ENCODE measurements at places on chromosomes 16 and 17.
A peak's percentile ranks its signal among the peaks of the same experiment; 100 is the strongest.

GRCh38 chr16:79805621-79806020, 205.1 kb upstream of the MAF start:
- DNase-seq = no peak

DNA sequence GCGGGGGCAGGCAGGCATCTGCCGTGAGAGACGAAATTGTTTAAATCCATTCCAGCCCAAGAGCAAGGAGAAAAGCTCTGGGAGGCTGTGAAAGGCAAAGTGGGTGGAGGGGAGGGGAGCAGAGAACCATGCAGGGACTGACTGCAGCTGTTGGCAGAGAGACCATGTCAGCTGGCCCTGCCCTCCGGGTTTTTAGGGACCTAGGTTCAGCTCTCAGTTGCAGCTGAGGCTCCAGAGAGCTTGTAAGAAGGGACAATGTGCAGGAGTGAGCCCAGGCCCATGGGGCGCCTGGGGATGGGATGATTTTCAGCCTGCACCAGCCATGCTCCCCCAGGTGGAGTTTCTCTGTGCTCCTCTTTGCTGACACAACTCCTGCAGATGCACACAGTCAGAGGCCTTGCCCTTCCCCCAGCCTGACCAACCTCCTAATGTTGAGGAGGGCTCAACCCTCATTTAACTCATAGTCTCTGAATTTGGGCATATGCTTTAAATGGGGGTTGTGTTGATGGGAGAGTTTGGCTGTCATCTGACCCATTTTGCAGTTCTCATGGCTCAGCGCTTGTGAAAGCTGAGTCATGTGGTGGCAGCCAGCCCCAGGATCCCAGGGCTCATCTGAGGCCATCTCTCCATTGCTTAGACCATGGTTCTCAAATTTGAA, 70.9 kb downstream of the PLXDC1 start:
- DNase-seq = peak; percentile 86

DNA sequence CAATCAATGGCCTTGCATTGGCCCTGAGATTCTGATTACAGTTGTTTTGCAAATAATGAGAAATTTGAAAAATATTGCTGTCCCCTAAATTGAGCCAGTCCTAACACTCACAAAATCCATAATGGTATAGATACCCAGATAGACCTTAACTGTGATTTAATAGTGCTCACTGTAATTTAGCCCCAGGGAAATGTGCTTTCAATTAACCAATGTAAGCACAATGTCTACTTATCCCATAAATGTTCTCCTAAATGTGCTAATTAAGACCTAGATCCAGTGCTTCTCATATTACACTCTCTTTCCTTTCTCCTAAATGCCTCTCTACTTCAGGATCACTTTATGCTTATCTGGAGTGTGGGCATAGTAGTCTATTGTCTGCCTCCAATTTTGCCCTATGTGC, 417.8 kb upstream of the CCL2 start:
- DNase-seq = no peak

GRCh38 chr17:73911726-73912372, 267.6 kb upstream of the SDK2 start:
- DNase-seq = no peak

GRCh38 chr16:28924399-28924761, 658 bp downstream of the RABEP2 start:
- no peak for DNase-seq

DNA sequence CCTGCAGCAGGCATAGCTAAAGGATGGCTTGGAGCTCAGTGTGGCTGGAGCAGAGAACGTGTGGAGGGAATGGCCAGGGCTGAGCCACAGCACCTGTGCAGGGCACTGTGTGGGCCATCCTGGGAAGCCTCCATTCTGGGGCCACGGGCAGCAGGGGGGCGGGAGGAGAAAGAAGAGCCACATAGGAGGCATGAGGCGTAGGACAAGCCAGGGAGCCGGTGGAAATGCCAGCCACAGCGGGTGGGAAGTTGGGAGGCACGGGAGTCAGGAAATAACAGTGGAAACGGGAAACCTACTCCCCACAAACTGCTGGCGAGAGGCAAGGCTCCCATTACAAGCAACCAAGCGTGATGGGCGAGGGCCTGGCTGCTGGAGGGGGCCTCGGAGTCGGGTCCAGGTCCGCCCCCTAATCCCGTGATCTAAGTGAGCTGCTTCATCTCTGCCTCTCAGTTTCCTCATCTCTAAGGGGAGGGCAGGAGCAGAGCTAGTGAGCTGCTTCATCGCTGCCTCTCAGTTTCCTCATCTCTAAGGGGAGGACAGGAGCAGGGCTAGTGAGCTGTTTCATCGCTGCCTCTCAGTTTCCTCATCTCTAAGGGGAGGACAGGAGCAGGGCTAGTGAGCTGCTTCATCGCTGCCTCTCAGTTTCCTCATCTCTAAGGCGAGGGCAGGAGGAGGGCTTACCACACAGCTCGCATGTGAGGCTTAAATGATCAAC, 104.9 kb downstream of the ADCY9 start:
- no peak for DNase-seq

DNA sequence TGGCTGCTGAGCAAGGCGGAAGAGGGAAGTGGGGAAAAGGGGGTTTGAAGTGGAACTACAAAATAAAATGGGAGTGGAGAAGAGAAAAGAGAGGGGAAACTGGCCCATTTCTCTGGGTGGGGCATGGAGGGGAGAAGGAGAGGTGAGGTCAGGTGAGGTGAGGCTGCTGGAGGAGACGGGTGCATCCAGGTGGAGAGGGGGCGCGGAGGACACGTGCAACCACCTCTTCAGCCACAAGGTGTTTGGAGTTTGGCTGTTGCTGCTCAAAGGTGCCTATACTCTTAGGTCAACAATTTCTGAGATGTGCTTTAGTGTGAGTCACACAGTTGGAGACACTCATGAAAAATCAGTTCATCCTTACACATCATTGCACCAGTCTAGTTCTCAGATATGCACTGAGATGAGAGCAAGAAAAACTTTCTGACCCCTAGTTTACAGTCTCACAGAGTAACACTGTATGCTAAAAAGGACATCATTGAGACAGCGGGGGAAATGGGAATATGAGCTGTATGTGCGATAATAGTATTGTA, 4.8 kb downstream of the SLC6A4 start:
- DNase-seq = peak; percentile 54

DNA sequence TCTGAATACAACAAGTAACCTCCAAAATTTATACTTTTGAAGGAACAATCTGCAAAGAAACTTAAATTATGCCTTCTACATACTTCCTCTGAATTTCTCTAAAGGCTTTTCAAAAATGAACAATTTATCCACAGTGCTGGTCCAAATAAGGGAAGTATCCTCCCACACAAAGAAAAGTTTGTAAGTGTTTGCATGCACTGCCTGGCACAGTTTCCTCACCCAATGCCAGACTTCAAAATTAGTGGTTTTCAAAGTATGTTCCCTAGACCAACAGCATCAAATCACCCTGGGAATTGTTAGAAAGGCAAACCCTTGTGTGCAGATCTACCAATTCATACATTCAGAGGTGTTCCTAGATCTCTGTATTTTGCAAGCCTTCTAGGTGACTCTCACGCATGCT, 82.5 kb downstream of the PCTP start:
- DNase-seq = peak; percentile 34

GRCh38 chr16:12703935-12704334, 99.8 kb downstream of the CPPED1 start:
- DNase-seq = peak; percentile 31

- DNase-seq = no peak
Observed at GRCh38 chr16:81347425-81347824, 32.7 kb downstream of the GAN start.

DNA sequence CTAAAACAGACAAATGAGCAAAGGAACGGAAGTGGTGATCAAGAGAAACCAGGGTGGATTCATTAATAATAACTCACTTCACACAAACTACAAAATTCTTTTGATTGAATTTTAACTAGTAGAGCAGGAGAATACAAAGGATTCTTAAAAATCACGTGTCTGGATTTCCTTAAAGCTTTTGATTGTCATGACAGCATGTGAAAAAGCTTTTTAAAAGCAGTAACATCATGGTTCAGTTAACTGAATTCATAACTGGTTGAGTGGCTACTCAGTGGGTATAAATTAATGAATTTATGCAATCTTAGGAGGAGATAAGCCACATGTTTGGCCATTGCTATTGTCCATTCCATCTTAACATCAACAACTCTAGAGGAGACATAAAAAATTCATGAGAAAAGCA, 333.2 kb downstream of the SLC39A11 start:
- no peak for DNase-seq

GRCh38 chr17:80485846-80486245, 9.4 kb upstream of the NPTX1 start:
- DNase-seq = no peak

GRCh38 chr17:4533523-4534504, 21.4 kb downstream of the MYBBP1A start:
- DNase-seq = peak; percentile 16

DNA sequence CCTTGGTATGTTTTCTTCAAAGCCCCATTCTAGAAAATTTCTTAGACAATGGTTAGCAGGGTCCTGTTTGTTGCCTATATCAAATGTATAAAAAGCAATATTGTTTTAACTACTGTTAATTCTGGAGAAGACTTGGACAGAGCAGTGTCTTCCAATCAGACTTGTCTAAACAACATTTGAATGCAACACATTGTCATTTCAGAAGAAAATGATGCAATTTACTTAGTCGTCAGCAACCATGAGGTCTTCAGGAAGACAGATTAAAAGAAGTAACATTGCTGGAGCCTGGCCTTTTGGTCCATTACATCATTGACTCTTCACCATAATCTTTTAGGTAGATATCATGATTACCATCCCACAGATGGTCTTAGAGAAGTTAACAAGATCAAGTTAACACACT, 94.5 kb downstream of the ANKFN1 start:
- no peak for DNase-seq

GRCh38 chr16:46850619-46851555, 19.9 kb upstream of the C16orf87 start:
- no peak for DNase-seq

- DNase-seq = peak; percentile 81
Observed at GRCh38 chr16:79372503-79373184, 227.9 kb downstream of the MAF start.

DNA sequence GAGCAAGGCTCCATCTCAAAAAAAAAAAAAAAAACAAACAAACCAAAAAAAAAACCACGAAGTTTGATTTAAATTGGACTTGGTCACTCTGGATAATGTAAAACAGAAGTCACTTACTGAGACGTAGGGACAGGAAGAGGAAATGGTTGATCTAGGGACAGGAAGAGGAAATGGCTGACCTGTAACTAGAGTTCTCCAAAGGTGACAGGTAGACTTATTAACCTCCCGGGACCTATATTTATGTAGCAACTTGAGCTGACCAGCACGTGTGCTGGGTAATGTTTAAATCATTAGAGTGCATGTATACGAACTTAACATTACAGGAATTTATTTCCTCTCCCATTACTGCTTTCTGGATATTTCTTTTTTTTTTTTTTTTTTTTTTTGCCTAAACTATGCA, 81.5 kb upstream of the DHX40 start:
- no peak for DNase-seq

DNA sequence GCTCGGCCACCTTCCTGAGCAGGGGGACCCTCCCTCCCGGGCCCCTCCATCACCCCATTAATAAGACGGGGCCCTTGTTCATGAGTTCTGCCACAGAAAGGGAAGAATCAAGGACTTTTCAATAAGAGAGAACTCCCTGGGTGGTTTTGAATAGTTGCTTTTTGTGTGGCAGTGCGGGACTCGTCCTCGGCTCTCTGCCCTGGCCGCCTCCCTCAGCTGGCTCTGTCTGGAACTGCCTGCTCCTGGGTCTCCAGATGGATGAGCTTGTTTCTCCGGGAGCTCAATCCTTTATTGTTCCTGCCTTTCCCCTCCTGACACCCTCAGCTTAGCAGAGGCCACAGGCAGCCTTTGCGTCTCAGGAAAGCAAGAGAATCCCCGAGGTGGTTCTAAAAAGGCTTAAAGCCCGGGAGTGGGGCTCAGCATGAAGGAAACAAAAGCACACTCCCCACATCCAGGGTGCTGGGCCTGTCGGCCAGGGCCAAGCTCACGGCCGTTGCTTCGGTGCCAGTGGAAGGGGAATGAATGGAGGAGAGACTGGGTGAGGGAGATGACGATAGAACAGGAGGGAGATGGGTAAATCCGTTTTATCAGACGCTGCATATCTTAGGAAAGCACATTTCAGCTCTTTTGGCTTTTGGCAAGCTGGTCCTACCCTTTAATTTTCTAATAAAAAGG, 60.2 kb downstream of the RAI1 start:
- DNase-seq = peak; percentile 62

DNA sequence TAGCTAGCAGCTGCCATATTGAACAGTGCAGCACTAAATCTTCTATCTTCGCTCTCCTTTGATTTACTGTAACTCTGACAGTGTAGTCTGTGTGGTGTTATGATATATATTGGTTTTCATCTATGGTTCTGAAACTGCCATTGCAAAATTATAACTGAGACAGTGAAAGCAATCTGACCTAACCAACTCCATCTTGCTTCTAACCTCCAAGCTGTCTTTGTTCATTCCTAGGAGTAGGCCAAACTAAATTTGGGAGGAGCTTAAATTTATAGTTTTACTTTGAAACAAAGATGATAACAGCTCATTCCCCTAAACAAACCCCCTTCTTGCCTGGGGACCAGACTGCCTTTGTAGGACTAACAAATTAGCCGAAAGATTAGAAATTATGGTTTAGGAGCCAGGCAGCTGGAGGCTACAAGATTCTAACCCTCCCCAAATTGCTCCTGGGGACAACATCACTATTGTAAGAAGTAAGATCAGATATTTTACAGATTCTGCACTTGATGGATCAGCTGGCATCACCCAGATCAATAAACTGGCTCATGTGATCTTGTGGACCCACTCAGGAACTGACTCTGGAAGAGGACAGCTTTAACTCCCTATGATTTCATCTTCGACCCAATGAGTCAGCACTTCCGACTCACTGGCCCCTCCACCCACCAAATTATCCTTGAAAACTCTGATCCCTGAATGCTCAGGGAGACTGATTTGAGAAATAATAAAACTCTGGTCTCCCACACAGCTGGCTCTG, 47.0 kb upstream of the FBXO47 start:
- DNase-seq = peak; percentile 84

- DNase-seq = peak; percentile 72
Observed at GRCh38 chr16:56615353-56615752, 7.0 kb downstream of the MT2A start.

DNA sequence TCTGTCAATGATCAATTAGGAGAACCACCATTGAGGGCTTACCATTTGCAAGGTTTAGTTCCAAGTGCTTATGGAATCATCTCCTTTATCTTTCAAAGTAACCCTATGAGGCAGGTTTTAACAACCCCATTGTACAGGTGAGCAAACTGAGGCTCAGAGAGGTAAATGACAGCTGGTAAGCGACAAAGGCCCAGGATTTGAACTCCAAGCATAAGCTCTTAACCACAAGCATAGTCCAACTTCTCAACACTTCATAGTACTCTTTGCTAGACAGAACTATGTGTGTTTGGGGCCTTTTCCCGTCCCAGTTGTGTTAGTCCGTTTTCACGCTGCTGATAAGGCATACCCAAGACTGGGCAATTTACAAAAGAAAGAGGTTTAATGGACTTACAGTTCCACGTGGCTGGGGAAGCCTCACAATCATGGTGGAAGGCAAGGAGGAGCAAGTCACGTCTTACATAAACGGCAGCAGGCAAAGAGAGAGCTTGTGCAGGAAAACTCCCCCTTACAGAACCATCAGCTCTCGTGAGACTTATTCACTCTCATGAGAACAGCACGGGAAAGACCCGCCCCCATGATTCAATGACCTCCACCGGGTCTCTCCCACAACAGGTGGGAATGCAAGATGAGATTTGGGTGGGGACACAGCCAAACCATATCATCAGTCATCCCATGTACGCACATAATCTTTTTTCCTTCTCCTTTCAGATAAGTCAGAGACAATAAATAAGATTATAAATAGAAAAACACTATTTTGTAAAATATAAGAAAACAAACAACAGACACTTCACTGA, 6.4 kb downstream of the RPH3AL start:
- DNase-seq = no peak

- DNase-seq = no peak
Observed at GRCh38 chr17:58702045-58702476, 9.7 kb downstream of the RAD51C start.

All from GM23248 (cell line).